ENCODE measurements at places on chromosomes 7 and 10.

- DNase-seq: no peak
Measured at GRCh38 chr10:67663449-67664087, 32.4 kb downstream of the CTNNA3 start.

- DNase-seq: no peak
Measured at GRCh38 chr10:18659819-18660535, 746 bp downstream of the ARL5B start.

GRCh38 chr10:96387601-96388000 lies 28.8 kb upstream of the OPALIN start:
- DNase-seq: no peak

- no peak for DNase-seq
Measured at GRCh38 chr7:69693042-69693441, 94.8 kb downstream of the AUTS2 start.

GRCh38 chr10:33453081-33454025 lies 118.9 kb upstream of the NRP1 start:
- DNase-seq: peak; percentile 21

DNA sequence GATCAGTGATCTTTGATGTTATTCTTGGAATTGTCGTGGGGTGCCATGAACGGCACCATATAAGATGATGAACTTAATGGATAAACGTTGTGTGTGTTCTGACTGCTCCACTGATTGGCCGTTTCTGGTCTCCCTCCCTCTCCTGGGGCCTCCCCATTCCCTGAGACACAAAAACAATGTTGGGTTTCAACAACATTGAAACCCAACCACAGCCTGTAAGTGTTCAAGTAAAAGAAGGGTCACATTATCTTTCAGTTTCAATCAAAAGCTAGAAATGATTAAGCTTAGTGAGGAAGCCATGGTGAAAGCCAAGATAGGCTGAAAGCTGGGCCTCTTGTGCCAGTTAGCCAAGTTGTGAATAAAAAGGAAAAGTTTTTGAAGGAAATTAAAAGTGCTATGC lies 19.5 kb downstream of the EN2 start:
- no peak for DNase-seq

- no peak for DNase-seq
Measured at GRCh38 chr10:97907211-97907610, 57.6 kb downstream of the GOLGA7B start.

DNA sequence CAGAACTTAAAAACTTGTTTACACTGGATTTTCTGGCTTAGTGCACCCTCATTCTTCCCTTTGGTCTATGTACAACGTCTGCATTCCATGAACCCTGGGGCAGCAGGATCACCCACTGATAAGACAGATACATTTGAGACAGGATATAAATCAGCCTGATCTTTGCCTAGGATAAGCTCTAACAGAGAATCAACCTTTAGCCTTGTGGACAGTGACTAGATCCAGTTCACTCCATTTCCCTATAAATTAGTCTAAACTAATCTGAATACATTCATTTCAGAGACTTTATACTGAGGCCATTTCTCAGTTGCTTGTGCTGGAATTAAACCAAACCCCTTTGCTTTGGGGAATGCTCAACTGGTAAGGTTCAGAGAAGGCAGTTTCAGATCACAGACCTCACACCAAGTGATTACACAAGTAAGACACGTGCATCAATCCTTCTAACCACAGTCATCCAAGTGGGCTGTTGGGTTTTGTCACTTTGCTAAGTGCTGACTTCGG lies 639.8 kb upstream of the FZD8 start:
- DNase-seq: no peak

- DNase-seq: no peak
Measured at GRCh38 chr10:3838460-3839437, 53.7 kb upstream of the KLF6 start.

- no peak for DNase-seq
Measured at GRCh38 chr7:80131675-80132435, 2.8 kb upstream of the GNAI1 start.

DNA sequence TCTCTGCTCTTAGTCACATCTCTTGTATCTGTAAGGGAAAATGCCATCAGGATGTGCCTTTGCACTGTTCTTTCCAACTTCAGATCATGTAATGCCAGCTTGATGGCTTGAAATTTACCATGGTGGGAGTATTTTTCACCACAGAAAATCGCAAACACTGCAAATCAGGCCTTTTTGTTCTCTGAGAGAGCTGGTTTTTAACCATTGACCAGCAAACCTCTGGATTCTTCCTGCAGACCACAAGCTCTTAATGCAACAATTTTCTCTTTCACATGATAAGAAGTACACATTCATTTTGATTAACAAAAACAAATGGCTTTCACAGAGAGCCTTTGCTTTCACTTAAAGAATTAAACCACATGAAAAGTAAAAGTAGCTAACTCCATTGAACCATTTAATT lies 145.4 kb upstream of the NEBL start:
- no peak for DNase-seq

DNA sequence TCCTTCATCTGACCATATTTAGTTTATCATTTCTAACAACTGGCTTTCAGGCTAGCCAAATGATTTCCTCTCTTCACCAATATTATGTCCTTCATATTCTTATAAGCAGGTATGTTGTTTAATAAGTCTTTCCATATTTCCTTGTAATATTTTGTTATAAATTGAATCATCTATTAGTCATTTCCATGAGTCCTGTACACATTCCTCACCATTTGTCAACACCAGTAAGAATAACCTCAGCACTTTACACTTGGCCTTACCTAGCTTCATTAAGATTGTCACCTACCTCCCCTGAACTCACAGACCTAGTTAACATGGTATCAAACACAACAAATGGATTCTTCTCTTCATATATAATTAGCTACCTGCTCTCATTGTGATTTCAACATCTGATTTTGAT lies 282.3 kb downstream of the SEMA3D start:
- no peak for DNase-seq

GRCh38 chr7:15228831-15229230 lies 326.3 kb upstream of the DGKB start:
- DNase-seq: peak; percentile 11

DNA sequence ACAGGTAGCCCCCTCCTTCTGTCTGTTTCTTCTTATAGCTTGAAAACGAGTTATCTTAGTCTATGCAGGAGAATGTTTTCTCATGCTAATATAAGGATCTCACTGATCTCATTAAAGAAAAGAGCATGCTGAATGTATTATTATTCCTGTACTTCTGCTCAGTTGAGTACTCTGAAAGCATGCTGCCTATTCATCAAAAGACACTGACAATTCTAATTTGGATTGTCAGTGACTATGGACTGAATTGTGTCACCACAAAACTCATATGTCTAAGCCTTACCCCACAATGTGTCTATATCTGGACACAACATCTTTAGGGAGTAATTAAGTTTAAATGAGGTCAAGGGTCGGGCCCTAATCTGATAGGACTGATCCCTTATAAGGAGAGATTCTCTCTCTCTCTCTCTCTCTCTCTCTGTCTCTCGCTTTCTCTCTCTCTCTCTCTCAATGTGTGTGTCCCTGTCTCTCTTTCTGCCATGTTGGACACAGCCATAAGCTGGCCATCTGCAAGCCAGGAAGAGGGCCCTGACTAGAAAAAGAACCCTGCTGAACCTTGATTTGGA lies 98.4 kb downstream of the GNAT3 start:
- DNase-seq: no peak

GRCh38 chr10:48708144-48708543 lies 23.5 kb downstream of the WDFY4 start:
- no peak for DNase-seq

DNA sequence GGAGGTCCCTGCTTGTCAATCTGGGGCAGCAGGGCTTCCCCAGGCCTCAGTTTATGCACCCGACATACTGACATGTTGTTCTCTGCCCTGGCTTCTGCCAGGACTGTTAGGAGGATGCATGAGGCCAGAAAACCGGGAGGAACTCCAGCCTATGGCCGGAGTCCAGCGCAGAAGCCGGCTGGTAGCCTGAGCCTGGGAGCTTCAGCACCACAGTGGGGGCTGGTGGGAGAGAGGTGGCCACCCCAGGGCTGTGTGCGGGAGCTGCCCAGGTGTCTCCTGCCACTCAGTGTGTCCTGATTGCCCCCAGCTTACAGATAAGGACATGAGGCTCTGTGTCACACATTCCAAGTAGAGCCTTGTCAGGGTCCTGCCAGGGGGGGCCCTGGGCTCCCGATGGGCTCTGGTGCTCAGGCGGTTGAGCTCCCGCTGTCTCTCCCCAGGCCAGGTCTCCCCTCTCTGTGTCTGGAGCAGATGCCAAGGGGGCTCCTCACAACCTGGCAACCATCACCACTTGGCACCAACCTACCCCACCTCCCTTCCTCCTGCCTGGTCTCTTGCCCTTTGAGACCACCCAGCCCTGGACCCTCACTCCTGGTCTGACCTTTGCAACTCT lies 32.3 kb downstream of the PPIF start:
- DNase-seq: no peak

- DNase-seq: no peak
Measured at GRCh38 chr10:97573672-97574071, 1.1 kb downstream of the ANKRD2 start.

- DNase-seq: no peak
Measured at GRCh38 chr7:36116347-36117202, 36.5 kb upstream of the EEPD1 start.

DNA sequence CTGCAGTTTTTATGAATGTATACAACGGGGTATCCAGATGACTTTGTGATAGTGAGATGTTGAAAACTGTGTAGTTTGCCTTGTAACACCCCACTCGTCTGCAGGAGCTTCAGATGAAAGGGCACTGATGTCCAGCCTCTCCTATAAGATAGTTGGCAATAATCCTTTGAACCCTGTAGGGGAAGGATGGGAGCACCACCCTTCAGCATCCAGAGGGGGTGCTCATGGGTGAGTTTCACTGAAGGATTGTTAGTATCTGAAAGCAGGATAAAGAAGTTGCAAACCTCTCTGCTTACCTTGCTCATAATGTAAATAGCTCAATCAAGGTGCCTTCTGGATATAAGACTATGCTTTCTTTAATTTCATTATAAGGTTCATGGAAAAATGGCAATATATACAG lies 201.5 kb downstream of the TMEM178B start:
- no peak for DNase-seq

- no peak for DNase-seq
Measured at GRCh38 chr10:121252756-121253155, 345.5 kb downstream of the FGFR2 start.

GRCh38 chr7:80634505-80634904 lies 3.9 kb upstream of the CD36 start:
- DNase-seq: no peak

DNA sequence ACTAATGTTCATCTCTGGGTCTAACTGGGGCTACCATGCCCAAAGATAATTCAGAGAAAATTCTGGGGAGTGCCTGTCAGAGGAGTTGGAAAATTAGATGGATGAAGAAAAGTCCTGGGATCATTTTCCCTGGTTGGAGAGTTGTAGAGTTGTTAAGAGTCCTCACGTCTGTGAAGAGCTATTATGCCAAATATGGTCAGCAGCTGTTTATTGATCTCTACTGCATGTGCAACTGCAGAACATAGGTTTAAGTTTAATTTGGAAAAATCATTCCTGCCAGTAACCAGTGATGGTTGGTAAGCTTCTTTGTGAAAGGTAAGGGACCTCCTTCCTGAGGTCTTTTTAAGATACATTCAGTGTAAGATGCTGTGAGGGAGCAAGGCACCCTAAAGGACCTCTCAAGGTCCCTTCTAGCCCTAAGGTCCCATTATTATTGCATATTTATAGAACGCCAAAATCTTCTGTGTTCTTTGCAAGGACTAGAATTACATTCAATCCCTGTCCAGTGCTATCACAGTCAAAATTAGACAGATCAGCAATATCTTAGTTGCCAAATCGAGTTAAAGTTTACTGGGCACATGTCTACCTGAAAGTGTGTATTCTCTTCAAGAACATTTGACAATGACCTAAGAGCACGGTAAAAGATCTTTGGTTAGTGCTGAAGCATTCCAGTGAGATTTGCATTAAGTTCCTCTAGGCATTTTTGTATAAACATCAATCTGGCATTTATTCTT lies 62.7 kb downstream of the VTI1A start:
- DNase-seq: no peak

DNA sequence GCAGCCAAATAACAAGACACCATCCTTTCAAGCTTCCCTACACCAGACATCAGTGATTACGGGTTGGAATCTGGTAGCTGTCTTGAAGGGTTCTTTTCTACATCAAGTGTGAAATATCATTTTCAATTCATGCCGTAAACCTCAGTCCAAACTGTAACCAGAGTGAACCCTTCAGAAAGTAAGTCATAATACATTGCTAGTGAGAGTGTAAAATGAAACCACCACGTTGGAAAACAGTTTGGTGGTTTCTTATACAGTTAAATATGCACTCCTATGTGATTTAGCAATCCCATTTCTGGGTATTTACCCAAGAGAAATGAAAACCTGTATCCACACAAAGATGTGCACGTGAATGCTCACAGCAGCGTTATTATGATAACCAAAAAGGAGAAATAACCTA lies 25.6 kb upstream of the ZC3HAV1L start:
- no peak for DNase-seq

DNA sequence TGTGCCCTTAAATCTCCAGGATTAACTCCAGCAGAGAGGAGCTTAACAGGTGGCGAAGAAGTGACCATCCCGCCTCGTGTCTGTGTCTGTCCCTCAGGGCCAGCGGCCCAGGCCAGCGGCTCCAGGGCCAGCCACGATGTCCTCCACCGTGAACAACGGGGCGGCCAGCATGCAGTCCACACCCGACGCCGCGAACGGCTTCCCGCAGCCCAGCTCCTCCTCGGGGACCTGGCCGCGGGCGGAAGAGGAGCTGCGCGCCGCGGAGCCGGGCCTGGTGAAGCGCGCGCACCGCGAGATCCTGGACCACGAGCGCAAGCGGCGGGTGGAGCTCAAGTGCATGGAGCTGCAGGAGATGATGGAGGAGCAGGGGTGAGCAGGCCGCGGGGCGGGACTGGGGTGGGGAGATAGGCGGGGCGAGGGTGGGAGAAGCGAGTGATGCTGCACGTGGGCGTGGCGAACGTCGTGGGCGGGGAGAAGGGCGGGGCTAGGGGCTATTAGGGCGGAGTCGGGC lies 33.3 kb downstream of the SRRM3 start:
- DNase-seq: peak; percentile 71

GRCh38 chr7:125390981-125391380 lies 461.4 kb upstream of the POT1 start:
- DNase-seq: no peak

GRCh38 chr10:79026806-79027146 lies 42.0 kb upstream of the ZMIZ1 start:
- no peak for DNase-seq

DNA sequence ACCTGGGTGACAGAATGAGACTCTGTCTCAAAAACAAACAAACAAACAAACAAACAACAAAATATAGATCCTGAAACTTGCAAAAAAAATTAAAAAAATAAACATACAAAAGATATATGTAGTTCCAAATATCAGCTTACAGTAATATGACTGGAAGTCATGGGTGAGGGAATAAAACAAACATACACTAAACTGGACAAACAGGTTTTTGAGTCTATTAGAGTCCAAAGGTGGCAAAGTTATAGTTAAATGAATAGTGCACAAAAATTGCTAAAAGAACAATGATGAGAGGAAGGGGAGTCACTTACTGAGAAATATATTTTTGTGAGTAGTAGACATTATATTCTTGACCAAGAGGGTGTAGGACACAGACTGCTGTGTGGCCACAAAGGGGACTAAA lies 16.7 kb upstream of the RSBN1L start:
- DNase-seq: no peak

GRCh38 chr10:33838731-33839130 lies 504.3 kb upstream of the NRP1 start:
- no peak for DNase-seq
